Cortex of kidney (tissue), 1 donor: ENCODE measurements at places on chromosomes 4 and X.

GRCh38 chrX:117987373-117987772 lies 129.2 kb downstream of the KLHL13 start:
- DNase-seq, result no peak

DNA sequence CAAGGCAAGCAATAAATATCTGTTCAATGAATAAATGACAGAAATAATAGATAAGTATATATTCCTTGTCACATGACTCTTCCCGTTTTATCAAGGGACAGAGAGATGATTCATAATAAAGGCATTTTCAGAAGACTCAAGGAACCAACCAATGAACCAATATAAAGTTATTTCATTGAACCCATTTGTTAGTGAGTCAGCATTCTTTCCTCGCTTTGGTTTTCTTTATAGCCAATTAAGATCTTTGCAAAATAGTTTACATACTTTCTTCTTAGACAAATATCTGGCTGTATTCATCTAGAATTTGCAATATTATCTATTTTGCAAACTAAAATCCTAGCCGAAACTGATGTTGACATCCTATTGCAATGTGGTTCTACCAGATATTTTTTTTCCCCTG lies 269.4 kb downstream of the IL15 start:
- DNase-seq, result no peak

DNA sequence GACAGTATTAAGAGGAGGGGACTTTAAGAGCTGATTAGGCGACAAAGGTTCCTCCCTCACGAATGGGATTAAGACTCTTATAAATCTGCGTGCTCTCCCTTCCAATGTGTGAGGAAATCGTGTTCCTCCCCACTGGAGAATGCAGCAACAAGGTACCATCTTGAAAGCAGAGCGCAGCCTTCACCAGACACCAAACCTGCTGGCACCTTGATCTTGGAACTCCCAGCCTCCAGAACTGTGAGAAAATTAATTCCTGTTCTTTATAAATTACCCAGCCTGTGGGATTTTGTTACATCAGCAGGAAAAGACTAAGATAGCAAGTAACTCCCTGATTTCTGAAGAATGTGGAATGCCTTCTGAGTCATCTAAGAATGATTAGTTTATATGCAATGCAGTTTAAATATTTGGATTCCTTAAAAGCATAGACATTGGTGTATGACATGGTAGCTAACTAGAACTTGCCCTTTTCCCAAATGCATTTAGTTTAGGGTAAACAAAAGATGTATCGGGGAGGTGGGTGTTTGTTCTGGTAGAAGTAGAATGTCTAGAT lies 86.1 kb downstream of the USP46 start:
- no peak for DNase-seq

DNA sequence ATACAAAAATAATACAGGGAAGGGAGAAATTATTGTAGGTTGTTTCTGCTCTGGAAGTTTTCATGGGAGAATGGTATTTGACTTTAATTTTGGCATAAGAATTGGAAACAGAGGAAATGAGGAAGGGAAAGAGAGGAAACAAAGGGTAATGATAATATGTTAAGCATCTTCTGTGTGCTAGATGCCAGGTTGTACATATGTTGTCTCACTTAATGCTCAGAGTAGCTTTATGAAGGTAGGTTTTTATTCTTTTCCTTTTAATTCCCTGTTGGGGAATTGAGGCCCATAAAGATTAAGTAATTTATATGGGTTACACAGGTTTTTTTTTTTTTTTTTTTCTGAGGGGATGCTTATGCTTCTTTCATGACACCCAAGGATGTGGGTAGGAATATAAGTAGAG lies 19.2 kb downstream of the BLTP1 start:
- no peak for DNase-seq

DNA sequence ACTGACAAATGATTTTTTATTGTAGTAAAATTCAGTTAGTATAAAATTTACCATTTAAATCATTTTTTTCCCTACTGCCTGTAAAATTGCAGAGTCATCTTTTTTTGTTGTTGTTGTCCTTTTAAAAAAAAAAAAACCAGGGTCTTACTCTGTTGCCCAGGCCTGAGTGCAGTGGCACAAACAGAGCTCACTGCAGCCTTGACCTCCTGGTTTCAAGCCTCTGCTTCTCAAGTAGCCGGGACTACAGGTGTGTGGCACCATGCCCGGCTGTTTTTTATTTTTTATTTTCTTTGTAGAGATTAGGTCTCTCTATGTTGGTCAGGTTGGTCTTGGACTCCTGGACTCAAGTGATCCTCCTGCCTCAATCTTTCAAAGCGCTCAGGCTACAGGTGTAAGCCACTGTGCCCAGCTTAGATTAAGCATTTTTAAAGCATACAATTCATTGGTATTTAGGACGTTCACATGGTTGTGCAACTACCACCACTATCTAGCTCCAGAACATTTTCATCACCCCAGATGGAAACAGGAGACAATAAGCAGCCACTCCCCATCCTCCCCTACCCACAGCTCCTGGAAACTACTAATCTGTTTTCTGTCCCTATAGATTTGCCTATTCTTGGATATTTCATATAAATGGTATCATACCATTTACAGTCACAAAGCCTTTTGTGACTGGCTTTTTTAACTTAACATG lies 59.7 kb upstream of the PGRMC2 start:
- no peak for DNase-seq

DNA sequence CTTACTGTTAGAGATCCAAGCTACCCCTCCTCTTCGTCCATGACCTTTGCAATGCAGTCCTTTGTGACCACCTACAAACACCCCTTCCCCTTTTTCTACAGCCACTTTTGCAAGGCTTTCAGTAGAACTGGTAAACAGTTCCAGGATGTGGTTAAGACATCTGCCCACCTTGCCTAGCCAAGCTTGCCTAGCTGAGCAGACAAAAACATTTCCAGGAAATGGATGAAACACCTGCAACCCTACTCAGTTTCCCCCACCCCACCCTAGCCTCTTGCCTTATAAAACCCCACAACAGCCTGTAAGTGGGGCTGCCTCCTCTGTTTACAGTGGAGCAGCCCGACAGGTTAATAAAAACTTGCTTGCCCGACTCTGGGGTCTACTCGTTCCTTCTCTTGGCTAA lies 133.8 kb downstream of the ZC4H2 start:
- DNase-seq, result no peak

DNA sequence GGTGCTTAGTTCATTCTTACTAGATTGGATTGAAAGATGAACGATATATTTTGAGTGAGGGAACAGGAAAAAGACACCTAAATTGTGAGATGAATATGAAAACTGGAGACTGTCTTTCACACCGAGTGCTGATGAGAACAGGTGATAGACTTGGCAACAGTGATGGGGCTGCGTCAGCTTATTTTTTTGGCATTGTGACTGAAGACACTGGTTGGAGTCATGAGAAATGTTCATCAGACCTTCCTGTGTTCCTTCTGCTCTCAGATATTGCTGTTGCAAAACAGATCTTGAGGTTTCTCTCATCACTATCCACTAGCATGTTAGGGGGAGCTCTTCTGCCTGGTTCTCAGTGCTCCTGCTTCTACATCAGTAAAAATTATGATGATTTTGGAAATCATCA lies 124.2 kb upstream of the KCNIP4 start:
- no peak for DNase-seq

DNA sequence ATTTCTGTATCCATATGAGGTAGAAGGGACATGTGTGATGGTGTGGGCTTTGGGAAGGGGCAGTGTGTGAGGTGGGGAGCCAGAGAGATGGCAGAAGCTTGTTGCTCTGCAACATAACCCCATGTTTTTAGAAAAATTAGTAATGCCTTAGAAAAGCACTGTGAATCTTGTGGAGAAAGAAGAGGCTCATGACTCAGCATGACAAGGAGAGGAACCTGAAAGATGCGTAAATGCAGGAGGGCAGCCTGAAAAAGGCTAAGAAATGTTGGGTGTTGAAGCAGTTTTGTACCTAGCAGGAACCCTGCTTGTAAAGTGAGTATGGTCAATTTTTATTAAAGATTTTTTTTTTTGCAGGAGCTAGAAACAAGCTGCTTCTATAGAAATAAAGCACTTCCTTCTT lies 59.8 kb downstream of the ARSJ start:
- no peak for DNase-seq

DNA sequence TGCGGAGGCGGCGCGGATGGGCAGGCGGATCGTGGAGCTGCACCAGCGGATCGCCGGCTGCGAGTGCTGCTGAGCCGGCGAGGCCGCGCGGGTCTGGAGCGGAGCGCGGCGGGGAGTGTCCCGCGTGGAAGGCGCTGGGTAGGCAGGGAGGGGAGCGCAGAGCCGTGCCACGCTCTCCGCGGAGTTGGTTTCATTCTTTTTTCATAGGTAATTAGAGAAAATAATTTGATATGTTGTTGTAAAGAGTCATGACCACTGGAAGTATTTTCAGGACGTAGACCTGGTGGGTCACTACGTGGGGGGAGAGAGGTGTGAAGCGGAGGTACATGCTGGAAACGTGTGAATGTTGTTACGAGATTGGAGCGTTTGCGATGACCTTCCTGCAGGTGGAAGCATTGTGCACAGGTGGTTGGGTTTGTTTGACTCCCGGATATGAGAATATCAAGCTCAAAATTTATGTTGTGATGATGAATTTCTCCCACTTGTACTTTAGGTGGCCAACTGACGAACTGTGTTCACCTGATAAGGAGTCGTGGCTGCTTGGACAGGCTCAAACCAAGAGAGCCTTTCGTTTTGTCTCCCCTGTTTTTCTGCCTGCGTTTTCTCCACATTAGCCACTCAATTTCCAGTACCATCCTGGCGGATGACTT lies 19.1 kb upstream of the S100P start:
- DNase-seq, result no peak

DNA sequence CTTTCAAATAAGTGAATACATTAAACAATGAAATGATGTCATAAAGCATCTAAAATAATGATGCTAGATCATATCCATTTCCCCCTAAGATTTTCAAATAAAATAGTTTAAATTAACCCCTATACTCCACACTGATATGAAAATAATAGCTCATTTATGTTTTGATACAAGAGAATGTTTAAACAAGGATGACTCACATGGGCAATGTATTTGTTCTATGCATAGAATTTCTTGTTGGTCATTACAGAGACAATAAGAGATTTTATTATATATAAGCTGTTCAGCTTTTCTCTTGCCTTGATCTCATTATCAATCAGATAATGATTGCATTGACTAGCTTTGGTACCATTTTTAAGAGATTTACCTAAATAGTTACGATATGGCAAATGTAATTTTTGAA lies 411.7 kb downstream of the ARHGAP24 start:
- no peak for DNase-seq

GRCh38 chr4:19314116-19314515 lies 937.6 kb upstream of the SLIT2 start:
- no peak for DNase-seq

DNA sequence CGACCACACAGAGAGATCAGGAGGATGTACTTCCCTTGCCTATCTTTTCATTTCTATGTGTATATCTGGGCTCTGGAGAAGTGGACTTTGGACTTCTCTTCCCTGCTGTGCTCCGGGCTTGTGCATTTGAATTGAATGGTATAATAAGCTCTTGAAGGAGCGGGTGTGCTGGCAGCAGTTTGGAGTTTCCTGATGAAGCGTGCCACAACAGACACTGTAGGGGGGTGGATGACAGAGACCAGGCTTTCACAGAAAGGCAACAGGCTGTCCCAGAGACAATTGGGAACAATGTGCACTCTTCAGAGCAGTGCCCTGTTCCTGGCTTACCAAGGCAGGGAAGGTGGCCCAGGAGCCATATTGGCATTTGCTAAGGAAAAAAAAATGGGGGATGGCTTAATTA lies 170.1 kb downstream of the FRMPD4 start:
- no peak for DNase-seq

DNA sequence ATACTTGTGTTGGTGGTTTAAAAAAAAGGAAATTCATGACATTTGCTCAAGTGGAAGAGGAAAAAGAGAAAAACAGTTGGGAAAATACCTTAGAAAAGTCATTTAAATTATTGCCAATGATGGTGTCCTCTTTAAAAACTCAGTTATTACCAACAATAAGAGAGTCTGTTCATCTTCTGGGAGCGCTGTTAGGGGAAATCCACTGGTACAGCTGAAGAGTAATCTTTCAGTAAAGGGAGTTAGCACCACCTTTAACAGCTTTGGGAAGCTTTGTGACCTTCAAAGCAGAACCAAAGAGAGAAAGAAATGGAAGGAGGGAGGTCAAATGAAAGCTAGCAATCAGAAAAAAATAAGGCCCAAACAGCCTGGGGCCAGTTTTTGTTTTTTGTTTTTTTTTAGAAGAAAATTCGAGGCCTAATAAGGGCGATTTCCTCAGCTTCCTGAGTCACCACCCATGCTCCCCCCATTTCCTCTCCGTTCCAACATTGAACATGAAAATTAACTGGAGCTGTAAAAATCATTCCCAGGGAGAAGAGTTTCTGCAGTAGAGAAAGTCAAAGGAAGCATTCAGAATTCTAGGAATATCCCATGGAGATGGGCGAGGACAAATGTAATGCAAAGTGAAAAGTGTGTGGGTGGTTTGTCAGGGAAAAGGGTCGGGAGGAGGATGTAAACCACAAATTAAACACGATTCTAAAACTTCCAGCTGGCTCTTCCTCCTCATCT lies 115.1 kb downstream of the SH3KBP1 start:
- no peak for DNase-seq

DNA sequence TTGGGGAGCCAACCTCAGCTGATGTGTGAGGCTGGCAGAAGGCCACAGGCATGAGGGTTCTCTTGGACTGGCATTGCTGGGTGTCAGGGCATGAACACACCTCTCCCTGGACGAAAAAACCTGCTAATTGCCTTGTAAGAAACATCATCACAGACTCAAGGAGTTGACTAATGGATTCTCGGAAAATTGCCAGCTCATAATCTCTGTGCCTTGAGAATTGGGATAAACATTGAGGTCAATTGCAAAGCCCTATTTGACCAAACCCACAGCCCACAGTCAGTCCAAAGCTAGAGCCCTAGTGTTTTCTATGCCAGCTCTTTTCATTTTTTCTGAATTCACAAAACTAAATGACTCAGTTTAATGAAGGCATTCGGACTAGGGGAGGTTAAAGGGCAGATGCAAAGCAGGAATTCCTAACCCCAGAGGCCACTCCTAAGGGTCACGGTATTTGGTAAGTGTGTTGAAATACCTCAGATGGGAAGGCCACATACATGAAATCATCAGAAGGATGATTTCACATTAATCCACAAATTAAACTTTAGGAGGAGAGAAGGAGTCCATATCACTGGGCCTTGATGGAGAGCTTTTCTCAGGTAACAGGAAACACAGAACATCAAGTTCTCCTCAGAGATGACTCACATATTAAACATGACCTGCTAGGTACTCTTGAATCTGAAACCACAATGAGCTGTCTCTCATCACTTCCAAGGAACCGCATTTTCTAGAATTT lies 39.0 kb upstream of the RASL11B start:
- no peak for DNase-seq

DNA sequence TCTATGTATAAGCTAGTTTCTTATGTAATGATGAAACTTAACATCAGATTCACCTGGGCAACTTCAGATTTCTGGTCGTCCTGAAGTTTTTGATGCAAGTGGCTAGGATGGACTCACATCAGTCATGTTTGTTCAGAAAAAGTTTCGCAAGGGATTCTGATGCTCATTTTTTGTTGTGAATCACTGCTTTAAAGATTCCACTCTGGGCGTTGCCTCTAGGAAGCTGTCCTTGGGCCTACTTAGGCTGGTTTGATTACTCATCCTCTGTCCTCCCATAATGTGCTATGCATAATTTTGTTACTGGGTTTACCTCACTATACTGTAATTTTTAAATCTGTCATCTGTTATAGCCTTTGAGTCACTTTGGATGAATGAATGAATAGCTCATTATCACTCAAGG lies 30.8 kb downstream of the HERC3 start:
- no peak for DNase-seq

GRCh38 chr4:139223682-139224317 lies 46.8 kb upstream of the ELF2 start:
- no peak for DNase-seq

GRCh38 chrX:129932016-129932820 lies 26.3 kb downstream of the UTP14A start:
- no peak for DNase-seq
